Activated CD4-positive, CD25-positive, alpha-beta regulatory T cell treated with anti-CD3 and anti-CD28 coated beads, Interleukin-2, amount 50 U/mL, for 16 hours (primary cell): ENCODE measurements at places on chromosomes 5 and 9.

DNA sequence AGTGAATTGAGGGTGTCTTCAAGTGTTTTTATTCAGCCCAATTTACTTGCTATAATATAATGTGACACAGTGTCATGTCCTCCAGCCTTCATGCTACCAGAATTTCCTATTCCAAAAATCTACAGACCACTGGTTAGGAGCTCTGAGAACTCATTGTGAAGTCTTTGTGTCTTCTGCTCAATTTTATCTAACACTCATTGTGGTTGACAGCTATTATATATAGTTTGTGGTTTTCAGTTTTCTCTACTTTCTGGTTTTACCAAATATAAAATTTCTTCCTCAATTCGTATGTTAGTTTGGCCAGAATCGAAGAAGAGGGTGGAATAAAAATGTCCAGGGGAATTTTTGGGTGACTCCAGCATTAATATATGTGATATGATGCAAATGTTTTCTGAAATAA is 509.3 kb upstream of the NUDT12 start:
- no peak for DNase-seq

DNA sequence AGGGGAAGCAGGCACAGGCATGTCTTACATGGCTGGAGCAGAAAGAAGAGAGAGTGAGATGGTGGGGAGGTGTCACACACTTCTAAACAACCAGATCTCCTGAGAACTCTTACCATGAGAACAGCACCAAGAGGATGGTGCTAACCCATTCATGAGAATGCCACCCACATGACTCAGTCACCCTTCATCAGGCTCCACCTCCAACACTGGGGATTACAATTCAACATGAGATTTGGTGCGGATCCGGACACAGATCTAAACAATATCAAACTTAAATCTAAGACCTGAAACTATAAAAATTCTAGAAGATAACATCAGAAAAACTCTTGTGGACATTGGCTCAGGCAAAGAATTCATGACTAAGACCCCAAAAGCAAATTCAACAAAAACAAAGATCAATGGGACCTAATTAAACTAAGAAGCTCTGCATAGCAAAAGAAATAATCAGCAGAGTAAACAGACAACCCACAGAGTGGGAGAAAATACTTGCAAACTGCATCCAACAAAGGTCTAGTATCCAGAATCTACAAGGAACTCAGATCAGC is 65.4 kb downstream of the SPATA31C2 start:
- no peak for DNase-seq

DNA sequence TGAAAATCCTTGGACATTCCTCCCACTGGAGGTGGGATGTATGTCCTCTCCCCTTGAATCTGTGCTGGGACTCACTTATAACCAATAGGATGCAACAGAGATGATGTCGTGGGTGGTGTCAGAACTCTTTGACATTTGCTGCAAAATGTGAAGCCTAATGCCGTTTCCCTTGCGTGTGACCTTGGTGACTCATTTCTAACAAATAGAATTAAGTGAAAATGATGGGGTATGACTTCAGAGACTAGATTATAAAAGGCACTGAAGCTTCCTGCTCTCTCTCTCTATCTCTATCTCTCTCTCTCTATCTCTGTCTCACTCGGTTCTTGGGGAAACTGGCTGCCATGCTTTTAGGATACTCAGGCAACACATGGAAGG is 126.1 kb upstream of the STC2 start:
- no peak for DNase-seq

DNA sequence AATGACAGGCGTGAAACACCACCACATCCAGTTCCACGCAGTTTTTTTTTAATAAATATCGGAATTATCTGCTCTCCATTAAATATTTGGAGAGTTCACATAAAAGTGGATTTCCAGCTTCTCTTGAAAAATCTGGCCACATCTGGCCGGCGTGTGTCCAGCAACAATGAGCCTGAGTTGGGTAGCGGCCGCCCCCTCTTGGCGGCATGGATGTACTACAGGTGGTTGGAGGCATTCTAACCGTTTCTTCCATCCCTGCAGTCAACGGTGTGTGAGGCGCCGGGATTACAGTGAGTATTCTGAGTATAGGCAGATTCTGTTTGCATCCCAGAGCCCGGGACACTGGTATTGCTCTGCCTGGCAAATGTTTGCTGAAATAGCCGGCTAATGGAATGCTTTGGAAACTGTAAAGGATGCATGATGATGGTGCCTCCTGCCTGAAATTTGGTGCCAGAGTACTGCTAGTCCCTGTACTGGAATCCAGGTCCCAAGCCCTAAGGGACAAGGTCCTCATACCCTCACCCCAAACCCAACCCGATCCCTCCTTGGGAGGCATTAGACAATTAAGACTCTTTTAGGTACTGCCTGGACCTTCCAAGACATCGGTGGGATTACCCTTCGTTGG is 13.6 kb upstream of the GM2A start:
- peak; percentile 19 for DNase-seq

DNA sequence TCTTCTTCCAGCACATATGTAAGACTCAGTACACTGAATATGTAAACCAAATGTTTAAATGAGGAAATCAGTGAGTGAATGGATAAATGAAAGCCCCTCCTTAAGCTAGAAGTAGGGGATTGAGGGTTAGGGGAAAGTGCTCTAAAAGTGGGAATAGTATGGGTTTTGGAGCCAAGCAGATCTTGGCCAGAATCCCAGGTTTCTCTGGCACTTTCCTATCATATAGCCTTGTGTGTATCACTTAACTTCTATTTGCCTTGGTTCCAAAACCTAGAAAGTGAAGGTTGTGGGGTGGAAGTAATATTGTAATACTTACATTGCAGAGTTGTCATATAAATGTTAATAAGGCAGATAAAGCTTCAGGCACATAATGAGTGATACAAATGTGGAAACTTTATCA is 45.0 kb upstream of the SV2C start:
- DNase-seq: no peak

DNA sequence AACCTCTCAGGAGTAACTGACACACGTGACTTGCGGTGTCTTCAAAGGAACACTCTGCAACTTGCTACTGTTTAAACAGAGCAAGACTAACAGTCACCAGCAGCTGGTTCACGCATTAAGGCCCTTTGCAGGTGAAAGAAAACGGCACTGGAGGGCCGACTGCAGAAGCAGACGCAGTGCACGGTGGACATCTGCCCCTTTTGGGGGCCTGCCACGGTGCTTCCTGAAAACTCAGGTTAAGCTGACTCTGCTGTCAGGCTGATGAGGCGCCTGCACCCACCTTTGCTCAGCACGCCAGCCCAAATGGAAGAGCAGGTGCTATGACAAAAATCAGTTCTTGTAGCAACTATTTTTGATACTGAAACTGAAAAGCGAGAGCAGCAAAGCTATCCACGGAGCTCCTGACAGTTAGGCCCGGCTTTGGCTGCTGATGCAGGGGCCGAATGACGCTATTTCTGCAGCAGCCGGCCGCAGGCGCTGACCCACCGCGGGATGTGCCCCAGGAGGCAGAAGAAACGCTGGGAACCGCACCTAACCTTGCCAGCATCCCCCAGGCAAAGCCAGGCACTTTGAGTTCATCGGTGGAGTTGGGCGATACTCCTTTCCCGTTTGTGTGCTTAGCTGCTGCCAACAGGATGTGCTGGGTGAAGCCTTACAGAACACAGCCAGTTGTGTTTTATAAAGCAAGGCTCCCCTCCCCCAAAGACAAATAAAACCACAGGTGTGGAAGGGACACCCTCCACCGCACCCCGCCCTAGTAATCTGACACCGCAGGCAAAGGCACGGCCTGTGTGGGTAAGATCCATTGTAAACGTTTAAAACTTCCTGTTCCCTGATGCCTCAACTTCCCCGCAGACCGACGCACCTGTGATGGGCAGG is 21.1 kb upstream of the TERT start:
- peak; percentile 30 for DNase-seq

DNA sequence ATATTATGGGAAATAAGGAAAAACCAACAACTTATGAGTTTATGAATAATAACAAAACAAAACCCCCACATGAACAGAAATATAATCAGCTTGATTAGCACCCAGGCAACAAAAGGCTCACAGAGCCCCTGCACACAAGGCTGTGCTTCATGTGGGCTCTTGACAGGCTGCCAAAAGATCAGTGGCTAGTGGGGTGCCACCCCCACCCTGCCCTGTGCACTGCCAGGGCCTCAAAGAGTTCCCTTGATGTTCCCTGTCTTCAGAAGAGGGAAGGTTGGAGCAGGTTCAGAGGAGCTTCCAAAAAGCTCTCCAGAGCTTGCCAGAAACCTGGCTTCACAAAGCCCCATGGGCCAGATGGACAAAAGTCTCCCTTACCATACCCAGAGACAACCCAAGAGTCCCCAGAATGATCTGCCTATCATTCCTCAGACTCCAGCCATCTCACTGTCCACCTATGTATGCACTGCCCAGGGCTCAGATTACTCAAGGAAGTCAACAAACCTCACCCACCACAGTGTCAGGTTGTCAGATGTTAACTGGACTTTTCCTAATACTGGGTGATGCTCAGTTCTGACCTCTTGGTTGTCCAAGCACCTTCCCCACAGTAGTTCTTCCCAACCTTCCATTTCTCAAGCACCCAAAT is 87.5 kb downstream of the SIL1 start:
- DNase-seq: no peak

GRCh38 chr9:130681769-130682420 is 11.7 kb upstream of the EXOSC2 start:
- no peak for DNase-seq

GRCh38 chr9:120764476-120764875 is 28.7 kb downstream of the FBXW2 start:
- no peak for DNase-seq

GRCh38 chr5:42569953-42570548 is 146.8 kb downstream of the GHR start:
- DNase-seq: no peak

DNA sequence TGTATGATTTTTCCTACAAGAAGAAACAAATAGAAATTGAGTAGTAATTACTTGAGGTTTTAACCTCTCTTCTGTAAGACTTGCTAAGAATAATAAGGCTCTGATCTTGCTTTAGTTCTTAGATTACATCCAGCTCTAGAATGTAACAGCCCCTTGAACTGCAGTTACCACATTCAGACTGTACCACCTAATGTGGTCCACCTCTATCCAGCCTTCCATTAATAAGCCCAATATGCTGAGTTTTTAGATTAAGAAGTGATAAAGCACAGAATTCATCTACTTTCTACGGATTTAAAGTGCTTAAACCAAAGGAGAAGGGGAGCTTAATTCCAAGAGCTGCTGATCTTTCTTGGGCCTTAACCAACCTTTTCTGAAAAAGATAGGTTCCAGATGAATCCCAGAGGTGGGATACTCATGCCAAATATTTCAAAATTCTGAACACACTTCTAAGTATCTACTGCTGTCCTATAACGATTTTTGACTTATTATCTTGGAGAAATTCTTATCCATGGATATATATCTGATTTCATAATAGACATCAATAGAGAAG is 131.5 kb downstream of the ZNF608 start:
- DNase-seq: no peak

DNA sequence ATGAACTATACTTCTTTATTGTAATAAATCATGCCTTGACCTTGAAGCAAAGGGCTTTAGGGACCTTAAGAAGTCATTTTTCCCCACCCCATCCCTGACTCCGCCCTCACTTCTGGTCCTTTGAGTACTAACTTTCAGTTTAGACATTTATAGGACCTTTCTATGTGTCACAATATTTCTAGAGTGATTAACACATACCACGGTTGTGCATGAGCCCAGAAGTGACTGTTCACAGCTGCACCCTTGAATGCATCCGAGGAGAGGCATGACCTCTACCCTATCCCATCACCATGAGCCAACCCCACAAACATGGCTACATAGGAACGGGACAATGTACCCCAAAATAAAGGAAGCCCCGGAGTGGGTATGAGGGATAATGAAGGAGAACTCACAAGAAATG is 160.3 kb downstream of the HSD17B3 start:
- no peak for DNase-seq

DNA sequence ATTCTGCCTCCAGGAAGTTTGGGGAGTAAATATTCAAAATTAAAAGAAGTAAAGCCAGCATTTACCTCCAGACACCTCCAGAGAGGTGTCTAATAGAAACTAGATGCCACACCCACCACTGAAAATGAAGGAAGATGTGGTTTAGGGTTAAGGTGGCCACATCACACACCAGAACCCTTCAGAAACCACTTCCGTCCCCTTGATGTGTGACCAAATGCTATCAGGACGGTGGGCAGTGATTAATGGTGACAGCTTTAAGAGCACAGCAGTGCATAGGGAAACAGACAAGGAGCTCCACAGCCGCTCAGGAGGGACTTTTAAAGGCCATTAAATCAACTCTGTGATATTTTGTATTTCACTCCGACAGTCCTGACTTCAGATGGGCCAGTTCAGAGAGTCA is 295.2 kb downstream of the BRINP1 start:
- no peak for DNase-seq

DNA sequence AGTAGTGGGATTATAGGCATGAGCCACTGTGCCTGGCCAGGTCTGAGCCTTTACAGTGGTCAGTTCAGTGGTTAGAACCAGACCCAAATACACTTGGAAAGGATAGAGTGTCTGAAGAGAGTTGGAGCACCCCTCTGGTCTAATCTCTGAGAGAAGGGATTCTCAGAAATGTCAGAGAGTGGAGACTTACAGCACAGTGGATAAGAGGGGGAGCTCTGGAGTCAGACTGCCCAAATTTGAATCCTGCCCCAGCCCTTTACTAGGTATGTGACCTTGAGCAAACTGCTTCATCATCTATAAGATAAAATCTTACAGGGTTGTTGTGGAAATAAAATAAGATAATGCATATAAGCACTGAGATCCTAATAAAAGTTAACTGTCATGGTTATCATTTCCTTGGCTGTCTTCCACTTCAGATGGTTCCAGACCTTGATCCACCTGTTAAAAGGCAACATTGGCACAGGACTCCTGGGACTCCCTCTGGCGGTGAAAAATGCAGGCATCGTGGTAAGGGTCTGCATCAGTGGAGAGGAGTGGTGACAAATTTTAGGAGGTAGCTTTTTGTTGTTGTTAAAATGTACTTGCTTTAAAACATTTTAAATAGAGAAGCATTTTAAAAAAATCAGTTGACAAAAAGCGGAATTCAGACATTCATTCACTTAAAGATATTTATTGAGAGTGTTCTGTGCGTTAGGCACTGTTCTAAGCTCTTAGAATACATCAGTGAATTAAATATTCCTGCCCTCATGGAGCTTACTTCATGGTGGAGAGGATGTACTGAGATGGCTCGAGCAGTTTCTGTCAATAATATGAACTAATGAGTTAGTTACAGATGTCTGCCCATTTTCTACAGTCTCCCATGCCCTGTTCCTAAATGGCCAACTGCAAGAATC is 16.0 kb downstream of the SLC36A1 start:
- no peak for DNase-seq

GRCh38 chr5:83368835-83369234 is 102.7 kb upstream of the VCAN start:
- no peak for DNase-seq

GRCh38 chr9:70406434-70406862 is 8.0 kb downstream of the KLF9 start:
- no peak for DNase-seq

DNA sequence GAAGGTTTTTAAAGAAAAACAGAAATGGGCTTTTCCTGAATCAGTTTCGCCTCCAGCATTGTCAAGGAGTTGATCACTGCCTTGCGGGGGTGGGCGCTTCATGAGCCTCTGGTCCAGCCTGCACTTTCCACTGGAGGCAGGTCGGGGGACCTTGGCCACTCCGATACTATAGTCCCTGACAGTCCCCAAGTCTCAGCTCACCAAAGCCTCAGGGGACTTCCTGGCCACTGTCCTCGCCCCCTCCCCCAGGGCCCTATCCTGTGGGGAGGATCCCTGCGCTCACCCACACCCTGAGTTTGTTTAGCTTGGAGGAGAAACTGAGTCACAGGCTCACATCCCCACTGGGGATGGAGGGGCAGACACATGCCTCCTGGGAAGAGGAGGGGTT is 1.4 kb downstream of the SLC6A19 start:
- DNase-seq: no peak

- DNase-seq: no peak
Observed at GRCh38 chr5:123875561-123876275, 363.7 kb downstream of the CSNK1G3 start.
